HepG2 (cell line): ENCODE measurements at places on chromosomes 1 and 21.

DNA sequence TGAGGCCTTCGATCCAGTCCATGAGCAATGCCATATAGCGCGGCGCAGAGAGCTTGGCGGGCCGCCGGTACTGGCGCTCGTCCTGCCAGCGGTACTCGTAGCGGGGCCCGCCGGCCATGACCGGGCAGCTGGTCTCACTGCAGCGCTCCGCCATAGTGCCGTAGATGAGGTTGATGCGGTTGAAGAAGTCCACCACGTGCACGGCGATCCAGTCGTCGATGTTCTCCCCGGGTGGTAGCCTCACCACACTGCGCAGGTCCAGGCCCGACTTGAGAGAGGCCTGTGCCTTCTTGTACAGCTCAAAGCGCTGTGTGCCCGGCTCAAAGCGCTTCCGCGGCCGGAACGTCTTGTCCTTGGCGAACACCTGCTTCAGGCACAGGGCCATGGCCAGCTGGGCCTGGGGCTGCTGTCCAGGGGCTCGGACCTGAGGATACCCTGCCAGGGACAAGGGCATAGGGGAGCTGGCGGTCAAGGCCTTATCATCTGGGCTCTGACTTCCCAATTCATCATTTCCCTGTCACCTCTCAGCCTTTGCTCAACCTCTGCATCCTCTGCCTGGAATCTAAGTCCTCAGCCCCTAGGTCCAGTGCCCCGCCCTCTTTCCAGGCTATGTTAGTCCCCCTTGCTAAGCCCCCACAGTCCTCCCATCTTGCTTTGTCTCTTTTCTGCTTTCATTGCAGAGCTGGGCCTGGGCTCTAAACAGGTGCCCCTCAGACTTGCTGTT is 3.5 kb downstream of the MOB3C start:
- no peak for DNase-seq

DNA sequence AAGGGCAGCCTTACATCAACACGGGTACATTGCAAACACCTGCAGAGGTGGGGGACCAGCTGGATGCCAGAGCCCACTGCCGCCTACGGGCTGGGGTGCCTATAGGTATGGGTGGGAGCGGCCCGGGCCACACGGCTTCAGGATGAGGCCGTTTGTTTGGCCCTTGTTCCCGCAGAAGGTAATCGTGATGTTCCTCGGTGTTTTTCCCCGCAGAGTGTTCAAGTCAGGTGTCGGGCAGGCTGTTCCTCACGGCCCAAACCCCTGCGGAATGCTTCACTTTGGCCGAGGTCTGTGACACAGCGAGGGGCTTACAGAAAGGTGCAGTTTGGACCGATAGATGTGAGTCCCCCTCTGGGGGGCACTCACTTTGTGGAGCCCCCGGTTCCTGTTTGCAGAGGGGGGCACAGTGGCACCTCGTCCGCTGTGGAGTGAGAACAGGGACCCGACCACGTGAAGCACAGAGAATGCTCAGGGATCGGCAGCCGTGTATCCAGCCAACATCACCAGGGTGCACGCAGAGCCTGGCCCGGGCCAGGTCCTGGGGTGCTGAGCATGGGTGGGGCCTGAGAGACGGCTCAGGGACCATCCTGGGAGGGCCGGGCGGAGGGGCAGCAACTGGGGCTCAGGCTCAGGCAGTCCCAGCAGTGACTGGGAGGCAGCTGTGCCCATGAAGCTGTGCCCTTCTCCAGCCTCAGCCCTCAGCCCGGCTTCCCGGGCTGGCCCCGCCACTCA is 453 bp upstream of the TTLL10 start:
- no peak for DNase-seq

GRCh38 chr1:111139324-111139955 is 453 bp downstream of the DRAM2 start:
- DNase-seq: peak; percentile 44

DNA sequence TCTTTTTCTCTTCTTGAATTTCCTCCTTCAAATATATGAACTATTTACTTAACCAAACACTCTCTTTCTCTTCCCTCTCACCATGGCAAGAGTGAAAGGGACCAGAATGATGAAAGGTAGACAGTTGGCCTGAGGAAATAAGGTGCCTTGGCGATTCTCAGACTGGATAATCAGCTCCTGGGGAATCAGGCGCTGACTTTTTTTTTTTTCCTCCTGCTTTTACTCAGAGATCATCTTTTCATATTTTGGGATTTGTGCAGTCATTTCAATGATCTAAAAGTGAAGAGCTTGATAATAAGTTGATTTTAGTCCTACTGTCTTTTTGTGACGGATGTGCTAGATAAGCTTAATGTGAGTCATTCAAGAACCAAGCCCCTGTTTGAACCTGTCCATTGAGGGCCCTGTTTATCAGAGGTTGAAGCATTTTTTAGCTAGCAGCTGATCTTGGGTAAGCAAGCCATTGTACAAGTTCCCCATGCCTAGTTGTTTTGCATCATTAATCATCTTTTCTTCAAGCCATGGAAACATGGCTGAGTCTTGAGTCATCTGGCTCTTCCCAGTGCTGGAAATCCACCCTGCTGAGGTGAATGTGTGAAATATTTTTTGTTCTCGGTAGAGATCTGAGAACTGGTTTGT is 40.8 kb downstream of the ITSN1 start:
- peak; percentile 56 for DNase-seq

DNA sequence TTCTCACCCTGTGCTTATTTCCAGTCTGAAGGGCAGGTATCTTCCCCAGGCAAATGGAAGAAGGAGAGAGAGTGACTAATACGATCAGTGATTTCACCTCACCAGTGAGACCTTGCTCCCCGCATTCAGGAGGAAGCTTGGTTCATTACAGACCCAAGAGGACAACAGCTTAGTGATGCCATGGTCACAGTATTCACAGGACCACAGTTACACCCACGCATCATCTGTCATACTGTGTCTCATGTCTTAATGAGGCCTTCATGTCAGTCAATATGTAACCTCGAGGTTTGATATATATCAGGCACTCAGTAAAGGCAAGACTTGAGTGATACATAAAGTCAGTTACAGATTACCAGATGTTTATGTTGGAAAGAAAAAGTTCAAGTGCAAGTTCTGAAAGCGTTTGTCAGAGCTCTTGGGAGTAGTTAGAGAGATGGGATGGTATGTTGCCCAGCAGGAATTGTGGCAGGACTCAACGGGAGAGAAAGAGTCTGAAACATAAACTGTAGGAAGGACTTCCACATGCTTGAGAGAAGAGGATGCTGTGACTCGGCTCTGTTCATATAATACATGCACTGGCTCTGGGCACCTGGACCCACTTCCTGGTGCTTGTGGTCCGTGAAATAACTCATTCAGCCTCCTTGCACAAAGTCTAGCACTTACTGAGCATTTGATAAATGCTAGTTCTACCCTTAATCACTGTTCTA is 33.3 kb downstream of the GNPAT start:
- DNase-seq: no peak

- DNase-seq: no peak
Observed at GRCh38 chr1:91791691-91792488, 94.1 kb downstream of the TGFBR3 start.

DNA sequence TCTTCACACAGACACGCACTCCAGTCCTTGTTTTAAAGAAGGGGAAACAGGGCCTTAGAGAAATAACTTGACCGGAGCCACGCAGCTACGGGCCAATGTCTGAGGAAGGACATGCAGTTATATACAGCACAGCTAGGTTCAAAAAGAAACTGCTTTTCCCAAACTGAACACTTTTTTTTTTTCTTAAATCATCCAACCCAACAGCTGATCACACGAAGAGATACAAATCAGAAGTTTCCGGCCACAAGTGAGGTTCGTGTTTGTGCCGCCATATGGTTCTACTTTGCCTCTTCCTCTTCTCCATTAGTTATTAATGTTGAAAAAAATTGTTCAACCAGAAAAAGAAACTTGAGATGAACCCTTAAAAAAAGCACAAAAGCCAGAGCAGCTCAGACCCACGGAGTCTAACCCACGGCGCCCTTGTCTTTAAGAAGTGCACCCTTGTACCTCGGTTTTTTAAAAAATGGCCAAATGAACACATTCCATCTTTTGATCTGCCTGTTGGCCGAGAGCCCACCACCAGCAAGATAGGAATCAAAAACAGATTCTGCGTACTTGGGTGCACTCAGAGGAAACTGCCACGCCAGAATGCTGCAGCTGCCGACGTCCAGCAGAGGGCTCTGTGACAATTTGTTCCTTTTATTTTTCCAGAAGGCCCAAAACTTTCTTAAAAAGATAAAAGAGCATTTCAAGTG is 78.9 kb downstream of the SLC66A1 start:
- no peak for DNase-seq
